ENCODE measurements at places on chromosomes 16 and 17.

DNA sequence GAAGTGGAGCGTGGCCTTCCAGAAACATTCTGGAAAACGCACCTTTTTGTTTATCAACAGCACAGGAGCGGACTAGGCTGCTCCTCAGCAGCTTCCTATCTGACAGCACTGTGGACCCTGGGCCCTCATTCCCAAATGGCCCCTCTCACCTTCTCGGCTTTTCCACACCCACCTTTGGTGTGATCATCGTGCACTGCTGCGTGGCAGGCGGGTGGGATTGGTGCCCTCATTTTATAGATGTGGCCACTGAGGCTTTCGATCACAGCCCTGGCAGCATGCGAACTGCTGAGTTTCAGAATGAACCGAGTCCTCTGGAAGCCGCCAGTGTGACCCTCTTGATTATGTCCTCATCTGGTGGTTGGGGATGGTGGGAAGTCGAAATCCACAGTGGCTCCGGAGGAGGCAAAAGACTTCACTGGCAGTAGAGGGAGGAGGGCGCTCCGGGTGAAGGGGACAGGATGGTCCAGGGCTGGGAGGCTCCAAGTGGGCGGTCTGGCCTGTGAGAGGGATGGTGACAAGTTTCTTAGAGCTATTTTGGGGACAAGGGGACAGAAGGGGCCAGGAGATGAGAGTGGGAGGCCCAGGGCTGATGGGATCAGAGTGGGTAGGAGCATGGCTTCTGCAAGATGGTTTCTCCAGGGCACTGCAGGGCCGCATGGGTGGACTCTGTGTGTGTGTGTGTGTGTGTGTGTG lies 49.5 kb downstream of the NKD1 start:
- no peak for DNase-seq

GRCh38 chr16:84294531-84295142 lies at the start of gene WFDC1:
Gene WFDC1, plus strand, starts transcription at chr16:84294878. Its CDS starts 94 bp downstream, at chr16:84294972.
- DNase-seq, result no peak

DNA sequence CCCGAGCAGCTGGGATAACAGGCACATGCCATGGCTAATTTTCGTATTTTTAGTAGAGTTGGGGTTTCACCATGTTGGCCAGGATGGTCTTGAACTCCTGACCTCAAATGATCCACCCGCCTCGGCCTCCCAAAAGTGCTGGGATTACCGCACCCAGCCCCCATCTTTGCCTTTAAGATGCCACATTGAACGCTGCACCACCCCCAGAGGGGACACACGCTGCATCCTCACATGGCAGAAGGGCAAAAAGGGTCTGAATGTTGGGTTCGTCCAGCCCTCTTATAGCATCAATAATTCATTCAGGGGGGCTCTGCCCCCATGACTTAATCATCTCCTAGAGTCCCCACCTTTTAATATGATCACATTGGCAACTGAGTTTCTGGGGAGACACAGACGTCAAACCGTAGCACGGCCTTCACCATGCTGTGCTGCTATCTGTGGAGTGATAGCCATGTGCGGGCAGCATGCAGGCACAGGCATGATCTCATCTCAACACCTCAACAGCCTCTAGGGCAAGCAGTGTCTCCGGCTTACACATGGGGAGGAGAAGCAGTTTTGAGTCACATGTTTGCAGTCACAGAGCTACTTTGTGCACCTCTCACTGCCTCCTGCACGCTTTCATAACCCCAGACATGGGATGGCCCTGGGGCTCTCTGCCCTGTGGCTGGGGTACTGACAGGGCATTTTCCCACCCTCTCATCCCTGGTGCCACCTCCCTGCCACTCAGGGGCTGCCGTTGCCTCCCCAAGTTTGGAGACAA lies 30.0 kb downstream of the IL21R start:
- no peak for DNase-seq

DNA sequence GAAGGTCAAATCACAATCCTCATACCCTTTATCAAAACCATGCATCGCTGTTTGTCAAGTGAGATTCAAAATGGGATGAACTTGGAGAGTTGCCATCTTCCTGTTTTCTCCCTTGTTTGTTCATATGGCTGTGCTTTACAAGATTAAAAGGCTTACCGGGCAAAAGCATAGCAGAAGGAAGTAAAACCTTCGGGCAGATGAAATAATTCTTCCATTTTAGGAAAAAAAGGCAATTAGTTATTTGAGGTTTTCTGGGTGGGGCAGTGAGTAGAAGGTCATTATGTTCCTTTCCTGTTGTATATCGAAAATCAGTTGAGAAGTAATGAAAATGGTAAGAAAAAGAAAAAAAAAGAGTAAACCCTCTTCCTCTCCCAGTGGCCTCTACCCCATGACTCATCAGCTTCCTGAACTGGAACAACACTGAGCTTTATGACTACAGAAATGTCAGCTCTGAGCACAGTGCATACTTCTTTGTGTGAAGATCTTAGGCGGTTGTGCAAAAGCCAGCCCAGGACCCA lies 369.2 kb downstream of the CDH13 start:
- DNase-seq, result no peak

GRCh38 chr16:73420676-73421075 lies 372.7 kb upstream of the ZFHX3 start:
- DNase-seq, result no peak

DNA sequence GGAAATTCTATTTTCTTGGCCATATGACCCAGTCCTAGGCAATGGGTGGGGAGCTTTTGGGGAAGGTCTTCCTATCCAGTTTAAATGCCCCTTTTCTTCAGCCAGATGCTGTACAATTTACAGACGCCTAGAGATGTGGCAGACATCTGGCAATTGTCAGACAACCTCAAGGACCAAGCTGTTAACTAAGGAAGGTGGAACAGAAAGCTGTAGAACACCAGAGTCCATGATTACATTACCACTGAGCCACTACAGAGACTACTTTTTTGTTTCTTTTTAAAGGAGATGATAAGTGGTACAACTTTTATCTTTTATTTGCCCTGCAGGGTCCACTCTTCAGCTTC lies 21.1 kb upstream of the CORO6 start:
- no peak for DNase-seq

GRCh38 chr17:67246653-67247415 lies 1.8 kb upstream of the HELZ start:
- DNase-seq, result peak; percentile 24

DNA sequence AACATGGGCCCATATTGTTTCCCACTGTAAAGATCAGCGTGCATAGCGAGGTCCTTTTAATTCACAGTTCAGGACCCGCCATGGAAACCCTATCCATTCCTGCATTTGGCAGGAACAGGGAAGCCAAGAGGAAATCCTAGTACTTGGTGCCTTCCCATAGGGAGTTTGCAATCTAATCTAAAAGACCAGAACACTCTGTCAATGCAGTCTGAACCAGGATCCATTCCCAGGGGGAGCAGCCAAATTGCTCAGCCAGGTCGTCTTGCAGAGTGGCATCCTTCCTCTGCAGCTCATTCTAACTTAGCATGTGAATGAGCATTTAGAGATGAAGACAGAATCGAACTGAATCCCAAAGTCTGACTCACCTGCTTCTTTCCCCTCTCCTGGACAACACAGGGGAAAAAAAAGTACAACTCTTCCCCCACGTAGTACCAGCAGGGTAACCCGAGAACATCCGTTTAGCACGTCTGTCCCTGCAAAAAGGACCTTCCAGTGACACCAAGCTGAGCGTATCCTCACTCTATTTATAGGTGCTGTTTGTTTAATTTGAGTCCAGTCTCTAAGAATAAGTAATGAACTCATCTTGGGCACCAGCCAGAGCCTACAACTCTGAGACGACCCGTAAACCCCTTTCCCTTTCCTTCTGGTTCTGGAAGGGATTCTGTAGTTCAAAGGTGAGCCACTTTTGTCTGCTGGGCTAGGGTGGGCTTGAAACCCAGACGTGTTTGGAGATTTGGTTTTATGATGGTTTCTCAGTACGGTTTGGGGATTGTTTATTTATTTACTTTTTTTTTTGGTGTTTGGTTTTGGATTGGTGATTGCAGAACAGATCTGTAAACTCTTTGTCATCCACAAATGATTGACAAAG lies 74.5 kb downstream of the ERCC4 start:
- no peak for DNase-seq

- no peak for DNase-seq
These were observed 22.3 kb upstream of the ADORA2B start for GRCh38 chr17:15922586-15922985.

DNA sequence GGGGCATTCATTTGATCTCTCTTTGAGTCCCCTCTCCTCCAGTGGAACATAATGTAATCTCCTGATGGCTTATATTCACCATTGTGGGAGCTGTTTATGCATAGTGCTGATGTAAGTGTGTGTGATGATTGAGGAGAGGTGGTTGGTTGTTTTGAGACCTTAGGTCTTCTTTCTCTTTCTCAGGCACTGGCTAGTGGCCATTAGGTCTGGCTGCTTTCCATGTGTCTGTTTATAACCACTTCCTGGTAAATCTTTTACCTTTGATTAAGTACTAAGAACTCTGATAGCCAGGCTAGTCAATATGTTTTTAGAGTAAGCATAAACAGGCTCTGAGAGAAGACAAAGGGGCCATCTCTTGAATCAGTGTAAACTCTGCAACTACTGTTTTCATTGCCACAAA lies 27.9 kb downstream of the VAT1L start:
- no peak for DNase-seq

GRCh38 chr17:1561420-1562175 lies 994 bp downstream of the PITPNA start:
- DNase-seq, result peak; percentile 29

DNA sequence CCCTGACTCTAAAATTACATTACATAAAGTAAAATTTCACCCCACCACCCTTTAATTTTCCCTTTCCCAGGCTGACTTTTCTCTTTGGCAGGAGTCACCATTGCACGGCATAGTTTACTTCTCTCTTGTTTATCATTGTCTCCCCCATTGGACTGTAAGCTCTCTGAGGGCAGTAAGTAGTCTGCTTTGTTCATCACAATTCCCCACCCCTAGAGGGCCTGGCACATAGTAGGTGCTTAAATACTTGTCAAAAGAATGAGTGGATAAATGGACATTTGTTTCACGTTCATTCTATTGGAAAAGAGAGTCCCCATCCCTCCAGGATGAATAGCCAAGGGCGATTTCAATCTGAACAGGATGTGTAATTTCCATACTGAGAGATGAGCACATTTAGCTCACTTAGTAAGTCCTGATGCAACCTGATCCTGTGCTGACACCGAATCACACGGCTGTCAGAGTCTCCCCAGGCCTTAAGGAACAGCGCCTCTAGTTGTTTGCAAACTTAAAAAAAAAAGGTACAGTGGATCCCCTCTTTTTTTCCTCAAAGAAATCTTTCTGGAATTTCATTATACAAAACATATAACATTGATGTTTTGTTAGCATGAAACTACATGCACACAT lies 54.0 kb downstream of the AKAP1 start:
- DNase-seq, result no peak

- no peak for DNase-seq
These were observed 382.7 kb downstream of the SOX9 start for GRCh38 chr17:72503556-72503955.
